ENCODE measurements at places on chromosomes 11 and 22.

DNA sequence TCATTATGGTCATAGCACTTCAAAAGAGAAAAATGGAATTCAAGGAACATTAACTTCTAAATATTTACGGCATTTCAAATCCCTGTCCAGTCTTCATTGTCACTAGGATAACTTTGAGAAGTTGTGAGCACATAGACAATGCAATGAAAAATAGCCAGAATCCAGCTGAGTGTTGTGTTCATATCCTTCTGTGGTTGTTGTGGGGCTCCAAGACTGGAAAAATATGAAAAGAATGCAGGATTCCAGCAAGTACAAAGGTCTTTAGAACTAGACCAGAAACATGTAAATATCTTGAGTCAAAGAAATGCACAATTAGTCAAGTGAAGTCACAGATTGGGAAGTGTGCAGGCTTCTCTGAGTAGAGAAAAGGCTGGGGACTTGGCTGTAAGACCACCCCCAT, 68.7 kb downstream of the WT1 start:
- DNase-seq, result no peak

DNA sequence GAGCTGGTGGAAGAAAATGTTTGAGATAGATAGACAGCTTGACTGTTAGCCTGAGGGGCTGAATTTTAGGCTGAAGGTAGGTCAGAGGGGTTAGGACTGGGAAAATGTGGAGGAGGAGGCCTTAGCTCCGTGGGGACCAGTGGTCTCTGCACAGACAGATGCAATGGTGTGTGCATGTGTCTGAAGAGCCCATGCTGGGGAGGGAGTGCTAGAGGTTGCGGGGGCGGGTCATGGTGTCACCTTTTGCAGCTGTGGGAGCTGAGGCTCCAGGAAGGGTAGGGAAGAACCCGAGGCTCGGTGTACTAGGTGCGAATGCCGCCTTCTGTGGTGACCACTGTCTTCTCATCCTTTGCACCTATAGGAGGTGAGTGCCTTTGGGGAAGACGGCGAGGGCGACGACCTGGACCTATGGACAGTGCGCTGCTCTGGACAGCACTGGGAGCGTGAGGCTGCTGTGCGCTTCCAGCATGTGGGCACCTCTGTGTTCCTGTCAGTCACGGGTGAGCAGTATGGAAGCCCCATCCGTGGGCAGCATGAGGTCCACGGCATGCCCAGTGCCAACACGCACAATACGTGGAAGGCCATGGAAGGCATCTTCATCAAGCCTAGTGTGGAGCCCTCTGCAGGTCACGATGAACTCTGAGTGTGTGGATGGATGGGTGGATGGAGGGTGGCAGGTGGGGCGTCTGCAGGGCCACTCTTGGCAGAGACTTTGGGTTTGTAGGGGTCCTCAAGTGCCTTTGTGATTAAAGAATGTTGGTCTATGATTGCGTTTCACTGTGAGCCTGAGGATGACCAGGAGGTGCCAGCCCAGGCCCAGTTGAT, 1.6 kb downstream of the SDF2L1 start:
- no peak for DNase-seq

- no peak for DNase-seq
Observed at GRCh38 chr11:100674212-100674611, 12.9 kb upstream of the ARHGAP42 start.

GRCh38 chr22:35912658-35913057, 116.0 kb downstream of the RBFOX2 start:
- no peak for DNase-seq

- DNase-seq, result no peak
Observed at GRCh38 chr11:57777969-57778317, 16.3 kb downstream of the CTNND1 start.

DNA sequence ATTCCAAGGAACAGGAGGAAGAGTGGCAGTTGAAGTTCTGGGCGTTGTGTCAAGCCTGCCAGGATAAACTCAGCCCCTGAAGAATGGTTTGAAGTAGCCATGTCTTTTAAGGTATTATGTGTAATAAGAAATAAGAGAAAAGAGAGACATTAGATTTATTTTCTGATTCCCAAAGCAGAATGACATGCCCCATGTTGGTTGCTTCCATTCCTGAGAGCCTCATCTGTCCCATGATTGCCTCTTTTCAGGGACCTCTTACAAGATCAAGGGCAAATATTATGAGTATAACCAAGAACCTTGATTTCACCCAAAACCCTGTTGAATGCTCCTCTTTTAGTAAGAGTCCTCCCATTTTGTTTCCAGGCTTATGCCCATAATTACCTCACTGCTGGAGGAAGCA, at the start of gene OR8D2:
OR8D2 (minus strand) TSS at position 101 of the 400 bp plus-strand sequence; CDS start at position 101, 0 bp downstream.
- no peak for DNase-seq

DNA sequence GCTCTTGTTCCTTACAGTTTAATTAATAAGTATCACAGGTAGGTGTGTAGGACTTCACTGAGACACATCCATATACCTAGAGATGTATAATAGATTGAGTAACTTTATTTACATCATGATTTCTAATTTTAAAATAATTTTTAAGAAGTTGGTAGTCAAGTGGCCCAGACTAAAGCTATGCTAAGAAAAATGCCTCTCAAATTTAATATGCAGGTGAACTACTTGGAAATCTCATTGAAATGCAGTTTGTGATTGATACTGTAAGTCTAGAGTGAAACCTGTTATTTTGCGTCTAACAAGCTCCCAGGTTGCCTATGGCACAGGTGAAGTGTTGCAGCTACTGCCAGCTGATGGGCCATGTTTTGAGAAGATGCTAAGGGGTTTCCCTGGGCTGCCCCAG, at the start of gene OOSP4B:
OOSP4B (plus strand) TSS at position 301 of the 400 bp plus-strand sequence.
- DNase-seq, result no peak

- no peak for DNase-seq
Observed at GRCh38 chr11:2744166-2744565, 44.4 kb upstream of the KCNQ1OT1 start.

- DNase-seq, result no peak
Observed at GRCh38 chr11:6497069-6497839, at the start of gene DNHD1. DNHD1 (plus strand) TSS chr11:6497280; CDS start chr11:6498216, 936 bp downstream.

DNA sequence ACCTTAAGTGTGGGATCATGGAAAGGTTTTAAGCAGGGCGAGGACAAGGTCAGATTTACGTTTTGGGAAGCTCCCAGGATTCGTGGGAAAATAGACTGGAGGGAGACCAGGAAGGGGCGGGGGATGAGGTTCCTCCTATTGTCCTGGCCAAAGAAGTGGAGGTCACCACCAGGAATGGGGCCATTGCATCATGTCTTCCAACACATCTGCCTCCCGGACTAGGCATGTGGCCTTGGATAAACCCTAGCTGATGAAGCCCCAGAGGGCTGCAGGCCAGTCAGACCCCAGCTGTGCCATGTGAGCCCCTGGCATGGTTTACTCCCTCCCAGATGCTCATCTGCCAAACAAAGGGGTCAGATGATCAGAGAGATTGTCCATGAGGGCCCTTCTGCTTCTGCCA, 11.5 kb upstream of the YWHAH start:
- no peak for DNase-seq

DNA sequence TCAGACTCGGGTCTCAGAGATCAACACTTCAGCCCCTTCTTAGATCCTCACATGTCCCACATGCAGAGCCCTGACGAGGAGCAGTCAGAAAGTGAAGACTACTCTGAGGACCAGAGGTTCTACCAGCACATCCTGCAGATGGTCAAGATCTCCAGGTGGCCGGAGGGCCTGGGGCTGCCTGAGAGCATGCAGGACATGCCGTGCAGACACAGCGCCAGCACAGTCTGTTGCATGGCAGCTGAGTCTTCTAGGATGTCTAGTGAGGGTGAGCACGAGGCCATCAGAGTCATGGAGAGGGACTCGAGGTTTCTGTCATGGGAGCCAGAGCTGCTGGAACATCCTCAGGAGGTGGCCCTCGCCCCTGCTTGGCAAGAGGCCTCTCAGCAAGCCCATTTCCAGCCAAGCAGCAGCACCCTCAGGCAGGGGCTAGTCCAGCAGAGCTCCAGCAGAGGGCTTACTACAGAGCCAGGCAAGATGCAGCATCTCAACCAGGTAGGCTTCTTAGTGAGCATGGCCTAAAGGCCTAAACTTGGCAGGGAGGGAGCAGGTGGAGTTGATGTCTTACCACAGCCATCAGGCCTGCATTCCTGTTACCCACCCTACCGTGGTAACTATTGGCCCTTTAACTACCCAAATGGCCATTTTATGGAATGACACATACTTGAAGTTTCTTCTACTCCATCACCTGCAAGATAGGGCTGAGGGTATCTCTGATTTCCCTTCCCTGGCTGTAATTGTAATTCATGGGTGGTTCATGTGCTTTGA, 28.7 kb downstream of the CEP164 start:
- DNase-seq, result no peak

GRCh38 chr11:66986178-66986545, 11.1 kb downstream of the C11orf86 start:
- DNase-seq, result no peak

DNA sequence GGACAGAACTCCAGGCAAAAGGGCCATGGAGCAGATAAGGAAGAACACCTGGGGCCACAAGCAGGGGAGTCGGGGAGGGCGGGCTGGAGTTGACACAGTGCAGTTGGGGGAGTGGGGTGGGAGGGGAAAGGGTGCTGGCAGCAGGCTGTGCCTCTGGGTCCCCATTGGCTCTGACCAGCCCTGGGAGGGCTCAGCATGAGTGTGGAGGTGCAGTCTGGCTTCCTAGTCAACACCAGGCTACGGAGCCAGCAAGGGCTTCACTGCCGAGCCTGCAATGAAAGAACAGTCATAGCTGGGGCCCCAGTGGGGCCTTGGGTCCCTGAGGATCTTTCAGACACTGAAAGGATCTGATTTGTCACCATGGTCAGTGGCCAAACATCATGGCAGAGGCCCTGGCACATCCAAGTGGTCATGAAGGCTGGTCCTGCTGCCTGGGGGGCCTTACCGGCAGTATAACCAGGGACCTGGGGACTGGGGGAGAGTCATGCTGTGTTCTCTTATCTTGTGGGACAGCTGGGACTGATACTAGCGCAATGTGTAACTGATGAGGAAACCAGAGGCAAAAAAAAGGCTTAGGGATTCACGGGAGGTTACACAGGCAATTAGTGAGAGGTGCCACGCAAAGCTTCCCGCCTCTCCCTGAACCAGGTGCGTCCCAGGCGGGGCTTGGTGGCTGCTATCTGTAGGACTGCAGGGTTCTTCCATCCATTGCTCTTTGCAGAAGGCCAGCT, 11.6 kb downstream of the SLC37A2 start:
- DNase-seq, result no peak

DNA sequence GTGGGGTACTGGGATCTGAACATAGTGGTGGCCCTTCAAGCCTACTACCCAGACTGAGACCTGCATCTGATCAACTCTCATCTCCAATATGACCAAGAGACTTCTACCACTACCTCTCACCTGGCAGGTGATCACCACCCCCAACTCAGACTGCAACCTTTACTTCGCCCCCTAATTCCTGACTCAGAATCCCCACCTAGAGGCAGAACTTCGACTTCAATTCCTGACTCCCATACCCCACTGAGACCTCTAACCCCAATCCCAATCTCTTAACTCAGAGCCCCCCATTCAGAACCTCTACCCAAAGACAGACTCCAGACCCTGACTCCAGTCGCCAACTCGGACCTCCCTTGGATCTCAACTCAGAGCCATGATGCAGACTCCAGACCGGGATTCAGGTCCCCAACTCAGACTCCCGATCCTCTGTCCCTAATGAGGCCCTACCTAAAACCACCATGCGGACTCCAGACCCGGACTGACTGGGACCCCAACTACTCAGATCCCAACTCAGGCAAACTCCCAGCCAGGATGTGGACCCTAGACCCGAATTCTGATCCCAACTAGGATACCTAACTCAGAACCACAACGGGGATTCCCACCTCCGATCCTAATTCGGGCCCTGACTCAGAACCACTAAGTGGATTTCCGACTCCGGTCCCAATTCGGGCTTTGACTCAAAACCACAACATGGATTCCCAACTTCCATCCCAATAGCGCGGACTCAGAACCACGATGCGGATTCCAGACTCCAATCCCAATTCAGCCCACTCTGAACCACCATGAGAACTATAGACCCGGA, 1.2 kb downstream of the KCNQ1OT1 start:
- peak; percentile 2 for DNase-seq

- DNase-seq, result no peak
Observed at GRCh38 chr11:115778928-115779650, 274.9 kb upstream of the CADM1 start.

DNA sequence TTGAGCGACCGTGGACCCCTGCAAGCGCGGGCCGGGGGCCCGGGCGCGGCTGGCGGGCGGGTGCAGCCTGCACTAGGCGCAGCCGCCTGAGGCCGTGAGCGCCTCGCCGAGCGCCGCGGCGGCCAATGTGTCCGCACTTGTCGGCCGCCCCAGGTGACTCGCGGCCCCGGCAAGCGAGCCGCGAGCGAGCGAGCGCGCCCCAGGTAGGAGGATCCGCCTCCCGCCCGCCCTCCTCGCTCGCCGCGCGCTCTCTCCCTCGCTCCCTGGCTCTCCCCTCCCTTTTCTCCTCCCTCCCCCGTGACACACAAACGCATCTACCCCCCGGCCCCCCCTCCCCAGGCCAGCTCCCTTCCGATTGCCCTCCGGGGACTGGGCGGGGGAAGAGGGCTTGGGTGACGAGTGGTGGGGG, at the start of gene WNT7B:
WNT7B (minus strand) TSS at position 160 of the 409 bp plus-strand sequence. CDS start 408 bp downstream, outside the sequence.
- DNase-seq, result no peak

DNA sequence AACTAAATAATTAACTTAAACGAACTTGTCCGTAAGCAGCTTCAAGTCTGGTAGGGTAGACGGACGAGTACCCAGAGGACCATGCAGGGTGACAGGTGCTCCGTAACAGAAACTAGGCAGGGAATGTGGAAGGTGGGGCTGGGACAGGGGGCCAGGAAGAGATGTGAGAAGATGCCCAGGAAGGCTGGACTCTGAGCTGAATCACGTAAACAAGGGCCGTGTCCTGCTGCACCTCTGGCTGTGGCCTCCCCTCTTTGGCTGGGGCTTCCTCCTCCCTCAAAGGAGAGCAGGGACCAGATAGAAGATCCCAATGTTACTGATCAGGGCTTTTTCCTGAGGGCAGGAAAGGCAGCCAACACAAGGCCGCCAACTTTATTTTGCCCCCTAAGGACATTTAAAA, 47.9 kb downstream of the PACSIN2 start:
- no peak for DNase-seq

DNA sequence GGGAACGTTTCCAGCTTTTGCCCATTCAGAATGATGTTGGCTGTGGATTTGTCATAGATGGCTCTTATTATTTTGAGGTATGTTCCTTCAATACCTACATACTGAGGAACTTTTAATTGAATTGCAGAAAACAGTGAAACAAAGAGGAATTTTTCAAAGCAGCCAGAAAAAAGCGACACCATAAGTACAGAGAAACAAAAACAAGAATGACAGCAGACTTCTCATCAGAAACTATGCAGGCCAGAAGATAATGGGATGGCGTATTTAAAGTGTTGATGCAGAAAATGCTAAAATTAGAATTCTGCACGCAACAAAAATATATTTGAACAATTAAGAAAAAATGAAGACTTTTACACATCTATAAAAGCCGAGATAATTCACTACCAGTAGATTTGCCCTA, 95.4 kb upstream of the TIMP3 start:
- DNase-seq, result no peak
